ENCODE measurements at places on chromosomes 2 and 18. TPM values are rescaled to one million over a fixed set of nuclear protein-coding genes. Genes with fewer than 3 reads are reported as not detected.

DNA sequence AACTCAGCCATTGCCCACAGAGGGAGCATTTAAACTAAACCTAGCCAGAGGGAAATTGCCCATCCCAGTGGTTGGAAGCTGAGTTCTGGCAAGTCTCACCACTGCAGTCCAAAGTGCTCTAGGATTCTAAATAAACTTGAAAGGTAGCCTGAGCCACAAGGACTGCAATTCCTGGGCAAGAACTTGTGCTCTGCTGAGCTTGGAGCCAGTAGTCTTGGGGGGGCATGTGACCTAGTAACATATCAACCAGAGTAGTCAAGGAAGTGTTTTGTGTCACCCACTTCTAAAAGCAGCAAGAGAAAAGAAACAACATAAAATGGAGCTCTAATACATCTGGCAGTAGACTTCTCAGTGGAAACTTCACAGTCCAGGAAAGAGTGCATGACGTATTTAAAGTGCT is 167.0 kb downstream of the PTH2R start:
- no peaks in the 10 kb centered on the region for H3K36me3 ChIP-seq
- H3K27me3 ChIP-seq = no peaks in the 10 kb centered on the region
- no peak overlapping the region for H3K4me3 ChIP-seq
- no peaks in the 10 kb centered on the region for H3K4me1 ChIP-seq
- no peak for DNase-seq
- no peak overlapping the region for H3K27ac ChIP-seq

GALNT5 gene
- not detected for total RNA-seq

- peaks cover 47% of the 10 kb centered on the region for H3K27me3 ChIP-seq
- no peak for DNase-seq
- peaks cover 25% of the 10 kb centered on the region for H3K4me1 ChIP-seq
- no peaks in the 10 kb centered on the region for H3K36me3 ChIP-seq
- H3K27ac ChIP-seq = peak overlapping the region; percentile 8
These were observed 408.7 kb upstream of the HS6ST1 start for GRCh38 chr2:128727404-128727803.

DNA sequence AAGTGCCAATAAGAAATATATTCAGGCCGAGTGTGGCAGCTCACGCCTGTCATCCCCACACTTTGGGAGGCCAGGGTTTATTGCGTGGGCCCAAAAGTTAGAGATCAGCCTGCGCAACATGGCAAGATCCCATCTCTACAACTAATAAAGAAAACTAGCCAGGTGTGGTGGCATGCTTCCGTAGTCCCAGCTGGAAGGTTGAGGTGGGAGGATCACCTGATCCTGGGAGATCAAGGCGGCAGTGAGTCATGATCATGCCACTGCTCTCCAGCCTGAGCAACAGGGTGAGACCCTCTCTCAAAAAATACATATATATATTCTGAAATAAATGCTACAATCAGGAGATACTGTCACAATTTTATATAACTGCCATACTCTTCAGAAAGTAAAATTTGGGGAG is 1604.8 kb upstream of the NXPH2 start:
- H3K4me1 ChIP-seq = no peaks in the 10 kb centered on the region
- no peaks in the 10 kb centered on the region for H3K36me3 ChIP-seq
- no peak overlapping the region for H3K4me3 ChIP-seq

DNA sequence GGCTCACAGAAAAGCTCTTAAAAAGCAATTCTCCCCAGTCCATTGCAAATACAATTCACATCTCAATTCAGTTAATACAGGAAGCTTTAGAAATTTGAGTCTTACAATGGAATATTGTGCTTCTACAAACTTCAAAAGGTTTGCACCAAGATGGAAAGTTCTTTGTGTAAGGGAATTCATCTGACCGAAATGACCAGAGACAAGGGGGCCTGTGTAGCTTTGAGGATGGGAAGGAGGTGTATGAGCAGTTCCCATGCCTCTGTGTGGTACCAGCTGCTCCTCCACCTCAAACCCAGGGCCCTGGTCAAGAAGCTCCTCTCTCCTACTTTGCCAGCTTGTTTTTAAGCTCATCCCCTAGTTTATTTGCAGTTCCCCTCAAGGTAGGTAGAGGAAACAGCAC is 312.8 kb upstream of the PKDCC start:
- no peak overlapping the region for H3K27ac ChIP-seq
- DNase-seq = no peak
- no peaks in the 10 kb centered on the region for H3K36me3 ChIP-seq
- H3K4me1 ChIP-seq = peaks cover 10% of the 10 kb centered on the region
- H3K4me3 ChIP-seq = no peak overlapping the region

CFC1 gene
- total RNA-seq = not detected

GPR45 gene
- total RNA-seq = not detected

GRCh38 chr18:24271381-24272228 is 126.0 kb downstream of the OSBPL1A start:
- H3K4me1 ChIP-seq = no peaks in the 10 kb centered on the region
- DNase-seq = no peak
- no peaks in the 10 kb centered on the region for H3K36me3 ChIP-seq
- no peak overlapping the region for H3K27ac ChIP-seq
- H3K27me3 ChIP-seq = peaks cover 61% of the 10 kb centered on the region
- no peak overlapping the region for H3K4me3 ChIP-seq

GRCh38 chr2:31265234-31265633 is 31.3 kb downstream of the EHD3 start:
- no peaks in the 10 kb centered on the region for H3K36me3 ChIP-seq
- H3K27me3 ChIP-seq = no peaks in the 10 kb centered on the region
- no peak overlapping the region for H3K27ac ChIP-seq
- H3K4me3 ChIP-seq = no peak overlapping the region
- no peak for DNase-seq
- no peaks in the 10 kb centered on the region for H3K4me1 ChIP-seq

GRCh38 chr2:52135235-52135634 is 1103.3 kb upstream of the NRXN1 start:
- no peaks in the 10 kb centered on the region for H3K4me1 ChIP-seq
- H3K4me3 ChIP-seq = no peak overlapping the region
- no peak overlapping the region for H3K27ac ChIP-seq

- no peaks in the 10 kb centered on the region for H3K27me3 ChIP-seq
- no peak overlapping the region for H3K4me3 ChIP-seq
- H3K4me1 ChIP-seq = peaks cover 4% of the 10 kb centered on the region
- no peak overlapping the region for H3K27ac ChIP-seq
- DNase-seq = no peak
These were observed 32.2 kb upstream of the REL start for GRCh38 chr2:60849187-60849586.

RFTN2 gene
- total RNA-seq = not detected

DNA sequence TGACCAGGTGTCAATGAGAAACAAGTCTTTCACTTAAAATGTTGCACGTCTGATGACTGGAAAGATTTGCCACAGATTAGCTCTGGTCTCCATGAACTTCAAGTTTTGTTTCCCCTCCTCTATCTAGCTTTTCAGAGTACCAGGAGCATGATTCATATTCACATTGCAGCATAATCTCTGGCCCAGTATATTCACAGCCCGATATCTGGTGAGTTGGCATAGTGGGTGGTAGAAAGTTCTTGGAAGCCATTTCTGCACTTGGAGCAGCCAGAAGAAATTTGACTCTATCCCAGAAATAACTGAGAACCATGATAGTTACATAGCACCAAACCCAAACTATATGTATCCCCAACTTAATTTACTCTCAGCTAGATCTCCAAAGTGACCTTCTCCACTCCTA is 503.9 kb downstream of the PID1 start:
- no peaks in the 10 kb centered on the region for H3K4me1 ChIP-seq
- H3K4me3 ChIP-seq = no peak overlapping the region
- no peak for DNase-seq
- no peak overlapping the region for H3K27ac ChIP-seq
- H3K36me3 ChIP-seq = no peaks in the 10 kb centered on the region

MEP1B gene
- not detected for total RNA-seq

DNA sequence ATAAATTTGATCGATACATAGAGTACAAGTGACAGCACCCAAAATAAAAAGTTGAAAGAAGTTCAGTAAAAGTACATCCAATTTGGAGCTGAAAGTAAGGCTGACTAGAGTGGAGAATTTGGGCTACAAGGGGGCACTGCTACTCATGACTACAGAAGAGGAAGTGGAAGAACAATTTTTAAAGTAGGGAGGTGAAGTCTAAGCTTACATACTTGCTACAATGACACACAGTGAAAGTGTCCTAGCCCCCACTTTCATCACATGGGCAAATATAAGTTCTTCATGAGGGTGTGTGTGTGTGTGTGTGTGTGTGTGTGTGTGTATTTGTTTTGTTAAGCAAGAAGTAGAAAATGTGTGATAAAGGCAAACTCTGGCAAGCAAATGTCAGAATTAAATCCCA is 45.7 kb downstream of the MAP3K2 start:
- H3K4me3 ChIP-seq = no peak overlapping the region
- H3K27me3 ChIP-seq = no peaks in the 10 kb centered on the region
- peaks cover 28% of the 10 kb centered on the region for H3K36me3 ChIP-seq
- no peak overlapping the region for H3K27ac ChIP-seq
- peaks cover 11% of the 10 kb centered on the region for H3K4me1 ChIP-seq
- DNase-seq = no peak

- peaks cover 21% of the 10 kb centered on the region for H3K4me1 ChIP-seq
- H3K36me3 ChIP-seq = no peaks in the 10 kb centered on the region
- no peak overlapping the region for H3K27ac ChIP-seq
- DNase-seq = no peak
- H3K27me3 ChIP-seq = peaks cover 35% of the 10 kb centered on the region
These were observed 241.9 kb downstream of the BCL11A start for GRCh38 chr2:60311524-60311923.

SFTPB gene
- not detected for total RNA-seq

- no peak overlapping the region for H3K27ac ChIP-seq
- no peak for DNase-seq
- peaks cover 9% of the 10 kb centered on the region for H3K36me3 ChIP-seq
- H3K4me1 ChIP-seq = peaks cover 62% of the 10 kb centered on the region
- no peak overlapping the region for H3K4me3 ChIP-seq
- no peaks in the 10 kb centered on the region for H3K27me3 ChIP-seq
These were observed 73.6 kb downstream of the SPATS2L start for GRCh38 chr2:200380091-200380561.

- no peak overlapping the region for H3K27ac ChIP-seq
- no peak for DNase-seq
- H3K4me1 ChIP-seq = peaks cover 2% of the 10 kb centered on the region
- no peaks in the 10 kb centered on the region for H3K36me3 ChIP-seq
- peaks cover 63% of the 10 kb centered on the region for H3K27me3 ChIP-seq
These were observed 96.0 kb downstream of the INHBB start for GRCh38 chr2:120441744-120442471.

STPG4 gene
- not detected for total RNA-seq

DNA sequence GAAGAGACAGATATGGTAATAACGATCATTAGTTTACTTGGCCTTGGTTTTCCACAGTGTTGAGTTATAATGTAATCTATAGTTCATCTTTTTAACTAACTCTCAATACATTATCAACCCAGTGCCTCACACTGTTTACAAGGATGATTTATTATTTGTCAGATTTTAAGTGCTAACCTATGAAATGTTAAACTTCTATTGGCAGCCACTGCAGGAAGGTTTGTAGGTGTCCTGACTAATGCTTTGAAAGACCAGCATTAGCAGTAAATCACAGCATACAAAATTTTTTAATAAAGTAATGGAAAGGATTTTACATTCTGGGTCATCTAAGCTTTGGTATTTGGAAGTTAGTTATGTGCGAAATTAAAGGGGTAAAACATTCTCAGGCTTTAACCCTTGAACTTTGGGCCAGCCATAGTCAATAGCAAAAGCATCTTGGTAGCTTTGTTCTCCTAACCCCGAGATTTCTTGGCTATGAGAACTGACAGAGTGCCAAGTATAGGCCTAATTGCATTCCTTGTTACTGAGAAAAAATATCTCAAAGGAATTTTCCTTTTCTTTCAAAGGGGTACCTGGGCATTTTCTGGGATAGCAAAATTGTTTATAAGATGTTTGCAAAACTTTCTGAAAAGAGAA is 30.6 kb downstream of the SPATS2L start:
- H3K36me3 ChIP-seq = peaks cover 22% of the 10 kb centered on the region
- no peak overlapping the region for H3K27ac ChIP-seq
- no peak for DNase-seq
- H3K4me1 ChIP-seq = peaks cover 23% of the 10 kb centered on the region
- no peak overlapping the region for H3K4me3 ChIP-seq

DNA sequence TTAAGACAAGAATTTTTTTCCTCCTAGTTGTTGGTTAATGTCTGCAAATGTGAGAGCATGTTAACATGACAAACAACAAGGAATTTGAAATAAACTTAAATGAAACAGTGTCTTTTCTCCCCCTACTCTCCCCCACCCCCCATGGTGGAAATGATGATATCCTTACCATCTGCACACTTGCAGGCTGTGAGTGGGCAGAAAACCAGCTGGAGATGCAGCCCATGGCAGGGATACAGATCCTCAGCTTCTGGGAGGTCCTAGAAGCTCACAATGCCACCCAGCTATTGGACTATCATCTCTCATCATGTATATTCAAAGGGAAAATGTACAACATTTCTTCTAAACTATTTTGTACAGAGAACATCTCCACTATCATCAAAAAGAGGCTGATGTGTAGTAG is 196.8 kb downstream of the SLC8A1 start:
- no peaks in the 10 kb centered on the region for H3K36me3 ChIP-seq
- H3K4me3 ChIP-seq = no peak overlapping the region
- peaks cover 1% of the 10 kb centered on the region for H3K4me1 ChIP-seq
- H3K27ac ChIP-seq = peak overlapping the region; percentile 10

FBXO15 gene
- 0.91 TPM for total RNA-seq

GRCh38 chr2:107412981-107413380 is 413.7 kb upstream of the RGPD4 start:
- no peak overlapping the region for H3K27ac ChIP-seq
- no peak overlapping the region for H3K4me3 ChIP-seq

DNA sequence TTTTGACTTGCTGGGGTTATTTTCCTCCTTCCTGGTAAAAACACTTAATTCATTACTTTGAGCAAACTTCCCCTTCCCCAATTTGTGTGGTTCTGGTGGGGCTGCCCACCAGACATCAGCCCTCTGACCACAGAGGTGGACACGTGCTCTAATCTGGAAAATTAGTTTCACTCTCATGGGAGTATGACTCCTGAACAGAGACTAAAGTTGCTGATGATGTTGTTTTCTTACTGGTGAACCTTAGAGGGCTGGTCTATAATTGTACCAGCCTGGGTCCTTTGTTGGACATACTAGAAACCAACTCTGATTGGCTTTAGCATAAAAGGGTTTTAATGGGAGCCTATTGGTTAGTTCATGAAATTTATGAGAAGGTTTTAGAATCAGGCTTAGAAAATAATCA is 54.1 kb upstream of the ACYP2 start:
- no peaks in the 10 kb centered on the region for H3K4me1 ChIP-seq
- H3K27me3 ChIP-seq = no peaks in the 10 kb centered on the region
- H3K4me3 ChIP-seq = no peak overlapping the region
- H3K27ac ChIP-seq = no peak overlapping the region
- H3K36me3 ChIP-seq = peaks cover 3% of the 10 kb centered on the region

GRCh38 chr18:8300751-8301410 is 308.4 kb upstream of the RAB12 start:
- no peaks in the 10 kb centered on the region for H3K36me3 ChIP-seq
- no peaks in the 10 kb centered on the region for H3K4me1 ChIP-seq
- no peak for DNase-seq
- H3K27me3 ChIP-seq = no peaks in the 10 kb centered on the region
- no peak overlapping the region for H3K27ac ChIP-seq

IL36RN gene
- not detected for total RNA-seq

CTAGE1 gene
- total RNA-seq = not detected

MAP3K20 gene
- total RNA-seq = 26.5 TPM

All from activated T-helper 2 cell treated with anti-CD3 and anti-CD28 coated beads, Interferon-gamma antibody, Interleukin-2, Interleukin-4, amounts not matched to agents 10 μg/mL and 5 μg/mL and 100 μg/mL, durations not matched to agents 14 hours and 24 hours and 36 hours (primary cell).